ENCODE measurements at places on chromosomes 1 and 21.
A peak's percentile ranks its signal among the peaks of the same experiment; 100 is the strongest.

DNA sequence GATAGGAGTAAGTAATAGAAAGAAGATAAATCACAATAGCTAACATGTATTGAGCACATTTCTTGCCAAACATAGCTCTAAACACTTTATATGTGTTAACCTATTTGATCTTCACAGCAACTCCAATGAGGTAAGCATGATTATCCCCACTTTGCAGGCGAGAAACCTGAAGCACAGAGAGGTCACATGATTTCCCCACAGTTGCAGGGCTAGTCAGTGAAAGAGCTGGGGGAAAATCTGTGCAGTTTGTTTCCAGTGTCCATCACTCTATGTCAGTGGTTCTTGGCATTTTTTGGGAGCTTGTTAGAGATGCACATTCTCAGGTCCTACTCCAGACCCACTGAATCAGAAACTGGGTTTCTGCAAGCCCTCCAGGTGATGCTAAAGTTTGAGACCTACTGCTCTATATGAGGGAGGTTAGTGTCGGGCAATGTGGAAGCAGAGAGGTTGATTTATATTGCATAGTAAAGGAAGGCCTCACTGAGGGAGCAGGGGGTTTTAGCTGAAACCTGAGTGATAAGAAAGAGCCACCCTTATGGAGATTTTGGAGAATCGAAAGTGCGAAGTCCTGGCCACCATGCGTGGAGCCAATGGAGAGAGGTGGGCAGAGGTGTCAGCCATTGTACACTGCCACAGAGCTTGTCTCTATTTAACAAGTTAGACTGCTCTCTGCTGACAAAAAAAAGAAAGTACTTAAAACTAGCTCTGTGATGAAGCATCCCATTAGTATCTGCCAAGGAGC lies 20.9 kb downstream of the MCOLN3 start:
- peak; percentile 14 for DNase-seq

- no peak for DNase-seq
Measured at GRCh38 chr1:96521994-96522760, 199.4 kb upstream of the PTBP2 start.

GRCh38 chr1:200128944-200129879 lies 101.7 kb downstream of the NR5A2 start:
- DNase-seq = peak; percentile 38

DNA sequence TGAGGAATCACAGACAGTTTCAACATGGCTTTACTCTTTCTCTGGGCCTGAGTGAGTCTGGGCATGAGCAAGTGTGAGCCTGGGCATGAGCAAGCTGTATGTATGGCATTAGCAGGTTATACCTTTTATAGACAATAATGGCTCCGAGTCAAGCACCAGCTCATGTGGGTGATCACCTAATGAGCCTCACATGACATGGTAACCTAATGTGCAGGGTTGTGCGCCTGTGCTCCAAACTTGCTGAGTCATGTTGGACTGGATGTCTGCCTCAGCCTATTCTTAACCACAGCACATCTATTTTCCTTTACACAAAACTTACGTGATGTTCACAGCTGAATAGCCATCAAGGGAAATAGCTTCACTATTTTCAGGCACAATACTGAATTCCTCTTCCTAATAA lies 236.2 kb upstream of the NRIP1 start:
- no peak for DNase-seq

DNA sequence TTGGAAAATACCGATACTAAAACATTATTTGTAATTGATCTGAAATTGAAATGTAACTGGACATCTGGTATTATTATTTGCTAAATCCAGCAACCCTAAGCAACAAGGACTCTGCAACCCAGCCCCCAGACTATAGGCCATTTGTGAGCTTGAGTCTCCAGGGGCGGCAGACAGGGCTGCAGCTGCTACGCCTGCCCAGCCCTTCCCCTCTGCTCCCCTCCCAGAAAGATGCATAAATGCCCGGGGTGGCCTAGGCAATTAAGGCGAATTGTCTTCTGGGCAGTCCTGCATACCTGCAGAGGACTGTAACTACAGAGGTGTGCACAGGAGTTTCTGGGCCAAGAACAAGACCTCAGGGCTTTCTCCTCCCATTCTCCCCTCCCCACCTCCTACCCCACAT lies 41.2 kb upstream of the LBR start:
- DNase-seq = no peak

DNA sequence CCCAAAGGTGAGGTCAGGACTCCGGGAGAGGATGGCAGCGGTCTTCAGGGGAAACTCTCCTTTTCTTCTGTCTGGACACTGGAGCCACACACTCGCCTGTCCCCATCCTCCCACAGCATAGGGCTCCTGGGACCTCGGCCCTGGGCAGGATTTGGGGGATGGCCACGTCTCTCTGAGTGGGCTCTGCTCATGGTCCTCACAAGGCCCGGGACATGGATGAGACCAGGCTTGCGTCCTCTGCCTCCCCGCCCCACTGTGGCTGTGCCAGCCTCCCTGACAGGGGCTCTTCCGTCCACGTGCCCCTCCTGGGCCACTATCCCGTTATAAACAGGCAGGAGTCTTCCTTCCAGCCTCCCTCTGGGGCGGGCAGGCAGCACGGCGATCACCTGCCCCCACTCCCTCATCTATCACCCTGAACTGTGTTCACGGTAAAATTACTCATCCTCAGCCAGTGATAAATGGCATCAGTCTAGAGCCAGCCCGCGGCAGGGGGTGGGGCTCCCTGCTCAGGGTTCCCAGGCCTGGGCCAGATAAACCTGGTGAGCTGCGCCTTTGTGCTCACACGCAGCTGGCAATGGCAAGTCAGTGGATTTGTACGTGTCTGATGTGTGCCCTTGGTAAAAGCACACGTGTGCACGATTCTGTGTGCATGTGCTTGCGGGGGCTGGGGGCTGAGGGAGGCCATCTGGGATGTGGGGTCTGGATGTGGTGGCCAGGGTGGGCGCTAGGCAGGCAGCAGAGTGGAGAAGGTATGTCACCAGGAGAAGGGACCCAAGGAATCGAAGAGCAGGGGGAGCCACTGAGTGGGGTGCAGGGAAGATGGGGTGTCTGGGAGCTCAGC lies 12.6 kb upstream of the SAMD11 start:
- DNase-seq = no peak

DNA sequence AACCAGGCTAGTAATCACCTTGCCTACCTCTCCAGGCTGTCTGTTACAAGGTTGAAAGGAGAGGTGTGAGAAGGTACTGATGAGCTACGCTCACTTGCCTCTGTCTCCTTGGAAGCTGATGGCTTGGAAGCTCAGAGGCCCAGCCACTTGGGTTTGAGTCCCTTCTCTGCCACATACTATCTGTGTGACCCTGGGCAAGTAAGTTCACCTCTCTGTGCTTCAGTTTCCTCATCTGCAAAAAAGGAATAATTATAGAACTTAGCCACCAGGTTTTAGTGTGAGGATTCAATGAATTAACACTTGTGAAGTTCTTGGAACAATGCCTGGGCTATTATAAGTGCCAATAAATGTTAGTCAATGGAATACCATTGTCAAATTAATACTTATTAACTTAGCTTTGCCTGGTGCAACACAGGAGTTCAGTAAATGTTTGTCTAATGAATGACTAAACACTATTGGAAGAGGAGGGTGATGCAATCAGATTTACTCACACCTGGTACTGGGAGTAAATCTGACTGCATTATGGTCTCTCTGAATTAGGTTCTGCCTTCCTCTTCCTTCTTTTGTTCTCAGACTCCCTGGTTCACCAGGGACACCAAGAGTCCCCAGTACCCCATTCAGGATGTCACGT lies 55.5 kb downstream of the TRABD2B start:
- DNase-seq = no peak
